ENCODE measurements at places on chromosomes 5 and 9.

- DNase-seq: no peak
Observed at GRCh38 chr9:116152941-116153764, 438 bp upstream of the PAPPA start.

GRCh38 chr5:77046416-77047073 is 16.3 kb downstream of the AGGF1 start:
- DNase-seq: no peak

- peak; percentile 93 for DNase-seq
Observed at GRCh38 chr9:34072868-34073590, 24.3 kb upstream of the UBAP2 start.

DNA sequence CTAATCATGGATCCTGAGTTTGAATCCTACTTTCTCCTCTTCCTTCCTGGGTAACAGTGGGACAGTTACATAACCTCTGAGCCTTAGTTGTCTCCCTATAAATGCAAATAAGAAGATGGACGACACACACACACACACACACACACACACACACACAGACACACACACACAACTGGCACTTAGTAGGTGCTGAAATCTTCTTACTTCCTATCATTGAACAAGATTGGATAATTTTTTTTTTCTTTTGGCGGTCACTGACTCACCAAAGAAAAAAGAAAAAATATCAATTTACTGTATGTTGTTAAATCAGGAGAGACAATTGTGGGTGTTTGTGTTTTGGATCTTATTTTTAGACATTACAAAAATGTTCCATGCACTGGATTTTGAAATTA is 28.4 kb upstream of the TNFSF8 start:
- no peak for DNase-seq

DNA sequence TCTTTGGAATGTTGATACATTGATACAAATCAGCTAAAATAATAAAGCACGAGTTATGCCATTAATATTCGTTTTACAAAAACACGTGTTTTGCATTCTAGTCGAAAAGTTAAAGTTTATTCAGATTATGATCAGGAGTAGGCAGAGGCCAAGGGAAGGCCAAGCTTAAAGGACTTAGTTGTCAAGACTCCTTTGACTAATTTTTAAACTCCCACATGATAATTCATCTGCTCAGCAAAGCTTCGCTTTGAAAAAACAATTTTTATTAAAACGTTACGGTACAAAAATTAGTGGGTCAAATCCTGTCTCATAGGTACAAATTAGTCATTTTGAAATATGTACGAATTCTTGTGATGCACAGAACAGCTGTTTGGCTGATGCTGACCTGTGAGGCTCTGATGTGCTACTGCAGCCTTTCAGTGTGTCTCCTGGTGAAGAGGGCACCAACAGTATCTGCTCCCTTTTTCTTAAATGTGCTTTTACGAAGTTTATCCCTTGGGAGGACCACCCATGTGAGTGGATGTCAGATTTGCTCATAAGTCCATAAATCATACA is 23.0 kb upstream of the NR3C1 start:
- no peak for DNase-seq

- no peak for DNase-seq
Observed at GRCh38 chr9:121886759-121887485, 206.2 kb downstream of the TTLL11 start.

GRCh38 chr5:87007737-87008136 is 259.9 kb upstream of the RASA1 start:
- no peak for DNase-seq

GRCh38 chr9:11086561-11086960 is 473.8 kb upstream of the PTPRD start:
- no peak for DNase-seq

GRCh38 chr5:74640954-74641734 is 616 bp upstream of the ENC1 start:
- peak; percentile 97 for DNase-seq

GRCh38 chr9:90018688-90019087 is 413.9 kb downstream of the GADD45G start:
- DNase-seq: no peak

DNA sequence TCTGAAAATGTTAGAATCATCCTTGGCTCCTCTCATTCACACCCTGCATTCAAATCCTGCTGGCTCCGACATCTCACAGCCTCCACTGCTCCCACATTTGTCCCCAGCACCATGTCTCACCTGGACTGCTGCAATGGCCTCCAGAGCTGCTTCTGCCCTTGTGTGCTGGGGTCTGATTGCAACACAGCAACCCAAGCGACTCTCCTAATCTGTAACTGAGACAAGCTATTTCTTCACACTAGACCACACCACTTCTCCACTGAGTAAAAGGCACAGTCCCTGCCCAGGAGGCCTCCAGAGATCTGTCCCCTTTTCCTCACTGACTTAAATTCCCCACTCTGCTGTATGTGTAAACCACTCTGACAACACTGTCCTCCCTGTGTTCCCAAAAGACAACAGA is 151.1 kb upstream of the TAS2R1 start:
- peak; percentile 45 for DNase-seq

DNA sequence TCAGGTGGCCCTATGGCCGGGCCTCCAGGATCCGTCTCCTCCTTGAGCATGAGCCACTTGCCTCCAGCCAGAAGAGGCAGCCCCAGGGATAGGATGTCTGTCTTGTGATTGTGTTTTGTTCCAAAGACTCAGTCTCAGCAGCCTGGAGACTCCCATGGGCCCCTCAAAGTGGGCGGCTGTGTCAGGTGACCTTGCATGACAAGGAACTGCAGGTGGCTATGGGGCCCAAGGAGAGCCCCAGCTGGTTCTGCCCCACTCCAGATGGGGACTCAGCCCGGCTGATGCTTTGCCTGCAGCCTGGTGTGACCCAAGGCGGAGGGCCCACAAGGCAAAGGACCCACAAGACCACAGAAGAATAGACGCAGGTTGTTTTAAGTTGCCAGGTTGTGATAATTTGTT is 284.3 kb upstream of the IRX4 start:
- DNase-seq: no peak
